ENCODE measurements at places on chromosomes 1 and 21. TPM values are rescaled to one million over a fixed set of nuclear protein-coding genes. Genes with fewer than 3 reads are reported as not detected.

The OR2M3 gene
- not detected for total RNA-seq

GRCh38 chr1:4585216-4585615 lies 69.2 kb upstream of the AJAP1 start:
- no peak for DNase-seq

GRCh38 chr21:26840912-26841311 lies 4.3 kb downstream of the ADAMTS1 start:
- DNase-seq, result no peak

GRCh38 chr1:52603630-52604029 lies 1.5 kb downstream of the GPX7 start:
- no peak for DNase-seq
